ENCODE measurements at places on chromosomes 1 and 21.

DNA sequence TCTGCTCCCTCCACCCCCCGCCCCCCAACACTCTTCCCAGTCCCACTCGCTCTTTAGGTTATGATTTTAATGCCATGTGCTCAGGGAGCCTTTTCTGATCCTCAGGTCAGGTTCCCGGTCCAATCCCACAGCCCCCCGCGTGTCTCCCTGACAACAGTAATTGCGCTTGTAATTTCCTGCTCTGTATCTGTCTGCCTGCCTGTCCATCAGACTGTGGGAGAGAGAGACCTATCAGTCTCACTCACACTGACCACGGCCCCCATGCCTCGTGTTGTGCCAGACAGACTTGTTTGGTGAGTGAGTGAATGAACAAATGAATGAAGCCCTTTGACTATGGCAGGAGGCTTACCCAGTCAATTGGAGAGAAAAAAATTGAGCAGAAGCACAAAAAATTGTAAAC is 50.8 kb upstream of the ECE1 start:
- no peak for DNase-seq

DNA sequence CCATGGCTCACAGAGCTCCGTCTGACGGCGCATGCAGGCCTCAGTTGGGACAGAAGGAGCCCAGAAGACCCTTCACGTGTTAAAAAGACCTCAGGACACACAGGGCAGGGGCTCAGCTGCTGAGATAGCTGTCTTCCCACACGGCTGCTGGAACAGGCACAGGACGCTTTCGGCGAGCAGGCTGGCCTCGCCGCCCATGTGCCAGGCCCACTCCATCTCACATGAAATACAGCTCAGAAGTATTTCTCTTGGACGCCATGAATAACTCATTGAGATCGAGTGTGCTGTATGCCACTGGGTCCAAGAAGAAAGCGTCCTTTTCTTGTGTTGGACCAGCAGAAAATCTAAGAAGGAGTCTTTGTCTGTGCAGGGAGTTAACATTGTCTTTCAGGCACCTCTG is 69.6 kb downstream of the SIM2 start:
- no peak for DNase-seq

GRCh38 chr21:35005560-35006224 is 43.4 kb downstream of the RUNX1 start:
- no peak for DNase-seq

GRCh38 chr1:31830065-31830464 is 14.2 kb upstream of the SPOCD1 start:
- DNase-seq: no peak

GRCh38 chr1:199856216-199856780 is 171.2 kb upstream of the NR5A2 start:
- no peak for DNase-seq

DNA sequence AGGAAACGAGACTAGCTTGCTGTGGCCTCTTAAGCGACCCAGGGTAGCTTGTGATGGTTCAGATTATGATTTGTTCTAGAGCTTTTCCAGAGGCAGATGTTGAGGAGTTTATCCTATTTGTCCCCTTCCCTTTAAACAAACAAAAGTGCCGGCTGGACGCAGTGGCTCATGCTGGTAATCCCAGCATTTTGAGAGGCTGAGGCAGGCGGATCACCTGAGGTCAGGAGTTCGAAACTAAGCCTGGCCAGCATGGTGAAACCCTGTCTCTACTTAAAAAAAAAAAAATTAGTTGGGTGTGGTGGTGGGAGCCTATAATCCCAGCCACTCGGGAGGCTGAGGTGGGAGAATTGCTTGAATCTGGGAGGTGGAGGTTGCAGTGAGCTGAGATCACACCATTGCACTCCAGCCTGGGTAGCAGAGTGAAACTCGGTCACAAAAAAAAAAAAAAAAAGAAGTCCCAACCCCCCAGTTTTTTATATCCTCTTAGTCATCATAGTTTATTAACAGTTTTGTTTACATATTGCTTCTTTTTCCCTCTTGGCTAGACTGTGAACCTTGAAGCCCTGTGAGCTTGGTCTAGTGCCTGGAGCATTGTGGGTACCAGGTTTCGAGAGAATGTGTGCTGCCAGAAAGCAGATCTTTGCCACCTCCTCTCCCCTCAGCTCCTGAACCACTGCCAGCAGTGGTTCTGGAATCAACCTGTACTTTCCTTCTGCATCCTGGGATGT is 29.8 kb downstream of the MAPKAPK2 start:
- no peak for DNase-seq

GRCh38 chr1:185425163-185425562 is 108.1 kb upstream of the IVNS1ABP start:
- DNase-seq: no peak

GRCh38 chr1:43664369-43664768 is 14.4 kb downstream of the KDM4A start:
- DNase-seq: no peak

GRCh38 chr1:68938051-68938666 is 441.3 kb upstream of the DEPDC1 start:
- no peak for DNase-seq

GRCh38 chr1:245997471-245998258 is 509.4 kb downstream of the SMYD3 start:
- no peak for DNase-seq

DNA sequence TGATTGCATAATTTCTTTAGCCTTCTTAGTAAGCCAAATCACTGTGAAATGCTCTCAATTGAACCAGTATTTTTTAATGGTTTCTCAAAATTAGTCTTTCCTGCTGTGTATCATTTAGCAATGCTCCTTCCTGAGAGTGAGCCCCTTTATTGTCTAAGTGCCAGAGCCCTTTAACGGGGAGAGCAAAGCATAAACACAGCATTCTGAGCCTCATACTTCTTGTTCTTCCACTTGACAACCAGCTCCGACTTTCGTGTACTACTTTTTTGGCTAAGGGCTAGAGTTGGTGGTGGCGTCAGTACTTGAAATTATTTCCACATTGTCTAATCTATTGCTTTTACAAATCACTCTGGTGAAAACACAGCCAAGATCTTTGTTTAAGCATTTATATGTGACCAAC is 299.0 kb downstream of the TPR start:
- DNase-seq: no peak

DNA sequence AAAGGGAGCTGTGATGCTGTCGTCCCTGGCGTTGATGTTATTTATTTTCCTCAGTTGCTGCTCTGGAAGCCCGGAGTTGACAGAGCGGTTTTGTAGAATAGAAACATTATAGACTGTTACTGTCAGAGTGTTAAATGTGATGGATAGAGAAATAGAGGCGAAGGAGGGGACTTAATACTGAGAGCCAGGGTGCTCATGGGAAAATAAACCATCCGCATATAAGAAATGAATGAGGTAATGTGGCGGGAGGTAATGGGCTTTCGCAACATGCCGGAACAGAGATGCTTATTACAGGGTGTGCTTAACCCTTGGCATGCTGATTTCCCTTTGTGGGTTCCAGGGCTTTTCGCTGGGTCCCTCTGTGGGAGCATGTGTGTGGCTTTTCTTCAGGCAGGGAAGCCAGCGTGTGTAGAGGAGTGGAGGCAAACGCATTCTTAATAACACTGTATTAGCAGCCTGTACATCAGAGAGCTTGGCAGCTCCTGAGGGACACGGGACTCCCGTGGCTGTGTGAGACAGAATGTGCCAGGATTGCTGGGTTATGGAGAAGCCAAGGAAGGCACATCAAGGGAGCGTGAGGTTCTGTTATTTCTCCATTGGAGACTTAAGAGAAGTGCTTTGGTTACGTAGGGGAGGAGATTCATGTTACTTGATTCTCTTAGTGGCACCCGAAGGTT is 141.0 kb downstream of the PBX1 start:
- DNase-seq: no peak

DNA sequence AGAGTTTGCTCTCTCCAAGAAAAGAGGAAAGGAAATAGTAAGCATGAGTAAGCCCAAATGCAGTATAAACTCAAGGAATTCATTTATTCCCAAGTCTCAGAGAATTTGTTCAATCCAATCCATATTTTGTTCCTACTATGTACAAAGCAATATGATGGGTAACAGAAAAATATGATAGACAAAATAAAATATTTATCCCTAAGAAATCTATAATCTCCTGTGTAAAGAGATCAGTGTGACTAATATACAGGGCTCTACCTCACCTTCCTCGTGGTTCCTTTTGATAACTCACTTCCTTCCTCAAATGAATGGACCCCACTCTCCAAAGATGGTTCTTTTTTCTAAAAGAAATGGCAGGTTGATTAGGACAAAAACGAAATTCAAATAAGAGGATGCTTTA is 7.6 kb downstream of the CLSPN start:
- no peak for DNase-seq

GRCh38 chr1:27122652-27123051 is 32.3 kb downstream of the SLC9A1 start:
- no peak for DNase-seq

GRCh38 chr1:241507189-241507863 is 12.2 kb downstream of the FH start:
- DNase-seq: no peak

GRCh38 chr1:26284597-26285347 is 4.9 kb downstream of the SH3BGRL3 start:
- DNase-seq: peak; percentile 84

DNA sequence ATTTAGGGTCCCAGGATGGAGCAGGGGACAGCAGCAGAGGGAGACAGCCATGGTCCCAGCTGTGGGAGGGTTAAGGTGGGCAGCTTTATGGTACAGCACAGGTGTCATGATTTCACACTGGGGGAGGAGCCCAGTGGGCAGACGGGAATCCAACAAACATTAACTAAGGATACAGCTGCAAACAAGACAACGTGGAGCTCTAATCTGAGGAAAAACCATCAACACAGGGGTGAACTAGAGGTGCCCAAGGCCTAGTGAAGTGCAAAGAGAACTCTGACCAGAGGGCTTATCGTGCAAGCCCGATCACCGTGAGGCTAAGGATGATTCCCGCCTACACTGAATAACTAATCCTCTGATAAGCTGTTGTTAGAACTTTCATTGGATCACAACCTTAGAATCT is 18.7 kb downstream of the ECE1 start:
- no peak for DNase-seq

DNA sequence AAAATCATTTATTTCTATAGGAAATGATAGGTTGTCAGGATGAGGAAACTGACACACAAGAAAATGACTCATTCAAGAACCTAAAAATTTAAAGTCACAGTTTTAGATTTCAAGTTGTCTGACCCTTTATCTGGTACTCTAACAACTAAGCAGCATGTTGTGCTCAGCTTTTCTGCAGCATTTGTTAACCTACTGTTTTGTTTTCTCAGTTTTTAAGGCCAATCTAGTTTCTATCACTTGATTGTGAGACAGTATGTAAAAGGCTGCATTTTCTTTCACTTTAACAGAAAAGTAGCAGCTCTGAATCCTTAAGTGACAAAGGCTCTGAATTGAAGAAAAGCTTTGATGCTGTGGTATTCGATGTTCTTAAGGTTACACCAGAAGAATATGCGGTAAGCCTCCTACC is 59.1 kb downstream of the RALGPS2 start:
- DNase-seq: no peak

- DNase-seq: no peak
These were observed 55.3 kb downstream of the MRPS6 start for GRCh38 chr21:34128674-34129038.

GRCh38 chr1:68473060-68473459 is 23.3 kb upstream of the RPE65 start:
- no peak for DNase-seq

GRCh38 chr1:181714428-181714827 is 231.1 kb downstream of the CACNA1E start:
- no peak for DNase-seq

DNA sequence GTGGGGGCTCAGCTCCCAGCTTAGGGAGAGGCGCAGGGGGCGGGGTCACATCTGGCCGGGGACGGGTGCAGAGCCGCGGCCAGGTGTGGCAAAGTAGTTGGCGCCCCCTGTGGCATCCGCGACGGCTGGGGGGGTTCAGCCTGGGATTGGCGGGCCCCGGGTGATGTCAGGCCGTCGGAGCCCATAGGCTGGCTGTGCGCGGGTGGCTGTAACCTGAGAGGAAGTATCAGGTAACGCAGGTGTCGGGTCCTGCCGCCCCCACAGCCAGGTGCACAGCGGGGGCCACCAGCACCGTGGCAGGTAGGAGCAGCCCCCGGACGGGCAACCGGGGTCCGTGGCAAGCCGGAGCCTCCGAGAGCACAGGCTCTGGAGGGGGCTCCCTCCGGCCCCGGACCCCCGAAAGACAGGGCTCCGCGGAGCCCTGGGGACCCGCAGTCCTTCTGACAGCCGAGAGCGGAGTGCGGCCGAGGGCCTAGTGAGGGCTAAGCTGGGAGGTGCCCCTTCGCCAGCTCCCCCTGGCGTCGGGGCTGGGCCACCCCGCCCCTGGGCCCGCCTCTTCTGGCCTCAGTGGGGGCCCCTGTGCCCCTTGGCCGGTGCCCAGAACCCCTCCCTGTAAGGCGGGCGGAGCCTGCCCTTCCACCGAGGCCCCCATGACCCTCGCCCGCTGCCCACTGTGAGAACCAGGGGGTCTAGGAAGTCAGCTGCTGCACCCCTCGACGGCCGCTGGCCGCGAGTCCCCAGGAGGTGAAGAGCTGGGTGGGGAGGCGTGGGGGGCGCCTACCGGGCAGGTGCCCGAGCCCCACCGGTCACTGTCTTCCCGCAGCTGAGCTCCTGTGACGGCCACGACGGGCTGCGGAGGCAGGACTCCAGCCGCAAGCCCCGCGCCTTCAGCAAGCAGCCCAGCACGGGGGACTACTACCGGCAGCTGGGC is 17.9 kb downstream of the TNFRSF25 start:
- DNase-seq: no peak

GRCh38 chr1:44411861-44412260 is 6.8 kb downstream of the RNF220 start:
- no peak for DNase-seq

DNA sequence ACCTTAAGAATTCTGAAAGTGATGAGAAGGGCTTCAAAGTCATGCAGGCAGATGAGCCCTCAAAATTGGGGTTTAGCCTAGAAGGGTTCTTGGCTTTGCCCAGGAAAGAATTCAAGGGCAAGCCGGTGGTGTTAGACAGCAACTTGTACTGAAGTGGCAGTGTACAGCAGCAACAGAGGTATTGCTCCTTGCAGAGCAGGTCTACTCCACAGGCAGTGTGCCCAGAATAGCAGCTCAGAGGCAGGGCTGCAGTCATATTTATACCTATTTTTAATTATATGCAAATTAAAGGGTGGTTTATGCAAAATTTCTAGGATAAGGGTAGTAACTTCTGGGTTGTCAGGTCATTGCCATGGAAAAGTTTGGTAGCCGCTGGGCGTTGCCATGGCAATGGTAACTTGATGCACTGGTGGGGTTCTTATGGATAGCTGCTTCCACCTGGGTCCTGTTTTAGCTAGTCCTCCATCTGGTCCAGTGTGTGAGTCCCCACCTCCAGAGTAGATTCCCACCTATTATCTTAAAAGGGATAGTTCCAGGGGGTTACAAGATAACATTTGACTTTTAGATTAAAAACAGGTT is 57.9 kb upstream of the CR2 start:
- no peak for DNase-seq

GRCh38 chr1:201475915-201476669 is 7.1 kb upstream of the PHLDA3 start:
- no peak for DNase-seq

- no peak for DNase-seq
These were observed 240.3 kb downstream of the LMX1A start for GRCh38 chr1:165116171-165116570.

- no peak for DNase-seq
These were observed 21.3 kb upstream of the CCDC190 start for GRCh38 chr1:162882248-162882674.

- DNase-seq: no peak
These were observed 1.2 kb downstream of the PTP4A2 start for GRCh38 chr1:31936981-31937299.
